Psoas muscle (tissue), 8 donors: ENCODE measurements at places on chromosomes 11 and 22.

DNA sequence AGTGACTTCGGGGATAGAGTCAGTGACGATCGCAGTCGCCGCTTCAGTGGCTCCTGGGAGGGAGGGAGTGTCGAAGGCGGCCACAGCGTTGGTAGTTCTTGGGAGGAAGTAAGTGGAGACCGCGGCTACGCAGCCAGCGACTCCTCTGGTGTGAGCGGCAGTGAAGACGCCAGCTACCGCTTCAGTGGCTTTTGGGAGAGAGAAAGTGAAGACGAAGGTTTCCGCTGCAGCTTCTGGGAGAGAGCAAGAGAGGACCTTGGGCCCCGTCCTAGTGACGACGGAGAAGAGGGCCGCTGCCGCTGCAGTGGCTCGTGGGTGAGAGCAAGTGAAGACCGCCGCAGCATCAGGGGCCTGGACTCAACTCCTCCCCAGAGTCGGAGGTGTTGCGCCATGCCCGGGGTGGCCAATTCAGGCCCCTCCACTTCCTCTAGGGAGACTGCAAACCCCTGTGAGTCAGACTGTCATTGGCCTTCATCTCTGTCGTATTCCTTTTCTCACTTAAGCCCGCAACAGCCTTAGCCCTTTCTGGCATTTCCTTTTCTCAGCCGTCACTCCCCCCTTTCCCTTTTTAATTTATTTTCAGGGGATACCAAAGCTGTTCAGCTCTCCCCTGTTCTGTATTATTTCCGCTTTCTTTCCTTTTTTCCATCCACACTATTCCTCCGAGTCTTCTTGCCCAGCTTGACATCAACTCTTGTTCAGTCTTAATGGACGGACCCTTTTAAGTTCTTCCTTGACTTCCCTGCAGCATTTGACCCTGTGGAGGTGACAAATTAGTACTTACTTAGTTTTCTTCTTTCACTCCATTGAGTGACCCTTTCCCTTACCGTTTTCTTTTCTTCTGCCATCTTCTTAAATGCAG, 1.0 kb downstream of the ANKRD42 start:
- H3K4me1 ChIP-seq: peaks cover 22% of the 10 kb centered on the region
- H3K27ac ChIP-seq: peak overlapping the region; percentile 88
- peaks cover 3% of the 10 kb centered on the region for H3K36me3 ChIP-seq
- peak overlapping the region; percentile 86 for H3K4me3 ChIP-seq
- H3K27me3 ChIP-seq: no peaks in the 10 kb centered on the region

DNA sequence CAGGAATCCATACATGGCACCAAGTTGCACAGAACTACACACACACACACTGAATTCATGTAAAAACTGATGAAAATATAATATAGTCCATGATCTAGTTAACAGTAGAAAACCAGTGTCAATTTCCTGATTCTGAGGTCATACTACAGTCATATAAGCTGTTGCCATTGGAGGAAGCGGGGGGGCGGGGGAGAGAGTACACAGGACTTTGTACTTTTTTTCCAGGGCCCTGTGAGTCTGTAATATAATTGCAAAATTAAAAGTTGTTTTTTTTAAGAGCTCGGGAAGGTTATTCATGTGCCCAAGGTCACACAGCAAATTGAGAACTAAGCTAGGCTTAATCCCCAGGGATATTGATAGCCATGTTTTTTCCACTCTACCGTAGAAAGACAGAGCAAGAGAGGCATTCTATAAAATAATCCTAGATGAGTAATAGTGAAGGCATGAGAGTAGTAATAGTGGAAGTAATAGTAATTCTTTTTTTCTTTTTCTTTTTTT, 312.3 kb downstream of the MN1 start:
- DNase-seq: no peak
- no peak overlapping the region for H3K4me3 ChIP-seq
- H3K36me3 ChIP-seq: no peaks in the 10 kb centered on the region
- peaks cover 11% of the 10 kb centered on the region for H3K4me1 ChIP-seq
- no peaks in the 10 kb centered on the region for H3K27me3 ChIP-seq

- no peaks in the 10 kb centered on the region for H3K36me3 ChIP-seq
- no peak for DNase-seq
- no peak overlapping the region for H3K4me3 ChIP-seq
These were observed 44.5 kb downstream of the SYN3 start for GRCh38 chr22:33013531-33014162.

DNA sequence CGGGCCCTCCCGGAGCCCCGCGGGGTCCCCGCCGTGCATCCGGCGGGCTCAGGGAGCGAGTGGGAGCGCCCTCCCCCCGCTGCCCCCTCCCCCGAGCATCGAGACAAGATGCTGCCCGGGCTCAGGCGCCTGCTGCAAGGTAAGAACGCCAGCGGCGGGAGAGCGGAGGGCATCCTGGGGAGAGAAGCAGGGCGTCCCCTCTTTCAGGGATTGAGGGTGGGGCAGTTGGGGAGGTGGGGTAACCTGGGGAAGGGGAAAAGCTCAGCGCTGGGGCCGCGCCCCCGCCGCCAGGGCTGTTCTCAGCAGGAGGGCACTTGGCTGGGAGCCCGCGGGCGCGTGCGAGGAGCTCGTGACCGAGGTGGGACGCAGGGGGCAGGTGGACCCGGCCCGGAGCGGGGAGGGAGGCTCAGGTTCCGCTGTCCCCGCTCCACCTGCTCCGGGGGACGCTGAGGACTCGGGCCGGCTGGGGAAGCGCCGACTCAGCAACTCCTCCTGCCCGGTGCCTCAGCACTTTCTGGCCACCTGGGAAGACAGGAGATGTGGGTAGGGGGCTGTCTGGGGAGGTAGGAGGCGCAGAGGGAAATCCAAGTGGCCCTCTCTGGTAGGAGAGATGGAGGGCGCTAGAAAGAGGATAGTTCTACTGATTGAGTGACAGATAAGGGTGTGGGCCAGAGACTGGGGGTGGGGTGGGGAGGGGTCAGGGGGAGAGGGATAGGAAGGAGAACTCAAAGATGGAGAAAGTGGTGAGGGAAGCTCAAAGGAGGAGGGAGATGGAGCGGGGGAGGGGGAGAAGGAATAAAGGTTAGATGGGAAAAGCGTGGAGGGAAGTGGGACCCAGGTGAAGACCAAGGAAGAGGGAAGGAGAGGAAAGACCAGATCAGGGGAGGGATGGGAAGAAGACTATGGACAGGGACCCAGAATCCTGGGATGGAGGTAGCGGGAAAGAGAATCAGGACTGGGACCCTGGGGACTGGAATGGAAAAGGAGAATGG, 726 bp downstream of the RTN4RL2 start:
- no peak overlapping the region for H3K27ac ChIP-seq
- peak overlapping the region; percentile 60 for H3K4me3 ChIP-seq
- peaks cover 23% of the 10 kb centered on the region for H3K27me3 ChIP-seq
- H3K4me1 ChIP-seq: peaks cover 19% of the 10 kb centered on the region
- DNase-seq: no peak

GRCh38 chr11:43072096-43072495, 239.7 kb upstream of the API5 start:
- no peaks in the 10 kb centered on the region for H3K4me1 ChIP-seq
- no peak overlapping the region for H3K27ac ChIP-seq
- no peaks in the 10 kb centered on the region for H3K27me3 ChIP-seq
- DNase-seq: no peak
- H3K4me3 ChIP-seq: no peak overlapping the region
- H3K36me3 ChIP-seq: no peaks in the 10 kb centered on the region

DNA sequence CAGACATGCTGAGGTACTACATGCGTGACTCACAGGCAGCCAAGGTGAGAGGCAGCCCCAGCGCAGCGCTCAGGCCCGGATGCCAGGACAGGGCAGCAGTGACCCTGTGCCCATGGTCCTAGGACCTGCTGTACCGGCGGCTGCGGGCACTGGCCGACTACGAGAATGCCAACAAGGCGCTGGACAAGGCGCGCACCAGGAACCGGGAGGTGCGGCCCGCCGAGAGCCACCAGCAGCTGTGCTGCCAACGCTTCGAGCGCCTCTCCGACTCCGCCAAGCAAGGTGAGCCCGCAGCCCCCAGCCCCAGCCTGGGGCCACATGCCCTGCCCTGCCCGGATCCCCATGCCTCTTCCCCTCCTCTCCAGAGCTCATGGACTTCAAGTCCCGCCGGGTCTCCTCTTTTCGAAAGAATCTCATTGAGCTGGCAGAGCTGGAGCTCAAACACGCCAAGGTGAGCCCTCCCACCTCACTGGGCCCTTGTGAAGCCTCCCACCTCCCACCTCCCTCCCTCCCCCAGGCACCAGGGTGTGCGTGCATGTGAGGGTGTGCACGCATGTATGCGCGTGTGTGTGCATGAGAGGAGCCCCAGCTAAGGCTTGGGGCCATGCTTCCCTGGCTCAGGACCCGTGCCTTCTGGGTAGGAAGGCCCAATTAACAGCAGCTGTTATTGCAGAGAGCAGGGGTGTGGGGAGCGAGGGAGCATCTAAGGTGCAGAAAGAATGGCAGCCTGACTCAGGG, 5.3 kb downstream of the CFL1 start:
- H3K4me3 ChIP-seq: no peak overlapping the region
- H3K36me3 ChIP-seq: peaks cover 56% of the 10 kb centered on the region
- no peak for DNase-seq
- H3K27me3 ChIP-seq: no peaks in the 10 kb centered on the region

GRCh38 chr11:100930185-100930778, 199.3 kb downstream of the PGR start:
- H3K4me3 ChIP-seq: no peak overlapping the region
- no peak overlapping the region for H3K27ac ChIP-seq
- no peak for DNase-seq
- H3K36me3 ChIP-seq: no peaks in the 10 kb centered on the region

- no peaks in the 10 kb centered on the region for H3K36me3 ChIP-seq
- no peak overlapping the region for H3K27ac ChIP-seq
- H3K4me3 ChIP-seq: no peak overlapping the region
- H3K4me1 ChIP-seq: no peaks in the 10 kb centered on the region
- DNase-seq: no peak
These were observed 9.4 kb downstream of the DRD2 start for GRCh38 chr11:113465786-113466185.

DNA sequence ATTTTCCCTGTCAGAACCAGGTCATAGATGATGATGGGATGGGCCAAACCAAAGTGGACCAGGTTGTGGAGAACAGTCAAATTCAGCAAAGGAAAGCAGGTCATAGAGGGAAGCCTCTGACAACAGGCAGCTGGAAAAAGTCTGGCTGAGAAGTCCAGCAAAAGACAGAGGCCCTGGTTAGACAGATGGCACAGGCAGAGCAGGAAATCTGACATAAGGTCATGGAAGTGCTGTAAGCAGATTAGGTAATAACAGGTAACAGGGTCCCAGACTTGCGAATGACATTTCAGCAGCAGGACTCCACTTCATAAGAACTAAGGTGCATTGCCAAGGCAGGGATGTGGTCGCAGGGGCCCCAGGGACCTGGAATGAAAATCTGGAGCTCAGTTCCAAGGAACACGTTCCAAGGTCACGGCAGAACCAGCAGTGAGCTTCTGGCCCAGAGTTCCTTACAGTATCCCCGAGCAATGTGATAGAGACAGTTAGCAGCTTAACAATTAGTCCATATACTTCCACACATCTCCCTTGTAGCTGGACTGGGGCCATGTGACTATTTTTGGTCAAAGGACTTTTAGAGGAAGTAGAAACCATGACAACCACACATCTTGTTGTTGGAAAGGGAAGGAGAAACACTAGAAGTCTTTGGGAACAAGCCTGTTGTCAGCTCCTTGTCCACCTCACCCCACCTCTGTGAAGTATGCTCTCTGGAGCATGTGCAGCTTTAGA, 75.4 kb downstream of the ME3 start:
- no peaks in the 10 kb centered on the region for H3K36me3 ChIP-seq
- H3K27ac ChIP-seq: no peak overlapping the region
- no peak for DNase-seq
- no peak overlapping the region for H3K4me3 ChIP-seq
- H3K4me1 ChIP-seq: peaks cover 23% of the 10 kb centered on the region

GRCh38 chr22:47337161-47337621, 574.7 kb downstream of the TBC1D22A start:
- DNase-seq: no peak
- H3K36me3 ChIP-seq: no peaks in the 10 kb centered on the region
- no peaks in the 10 kb centered on the region for H3K27me3 ChIP-seq

- H3K4me3 ChIP-seq: no peak overlapping the region
- no peak for DNase-seq
These were observed 226.4 kb upstream of the KIRREL3 start for GRCh38 chr11:127226949-127227348.

GRCh38 chr11:121706884-121707420, 254.2 kb upstream of the SORL1-AS1 start:
- H3K27ac ChIP-seq: no peak overlapping the region
- H3K36me3 ChIP-seq: no peaks in the 10 kb centered on the region
- H3K4me3 ChIP-seq: no peak overlapping the region
- no peaks in the 10 kb centered on the region for H3K4me1 ChIP-seq
- DNase-seq: no peak

DNA sequence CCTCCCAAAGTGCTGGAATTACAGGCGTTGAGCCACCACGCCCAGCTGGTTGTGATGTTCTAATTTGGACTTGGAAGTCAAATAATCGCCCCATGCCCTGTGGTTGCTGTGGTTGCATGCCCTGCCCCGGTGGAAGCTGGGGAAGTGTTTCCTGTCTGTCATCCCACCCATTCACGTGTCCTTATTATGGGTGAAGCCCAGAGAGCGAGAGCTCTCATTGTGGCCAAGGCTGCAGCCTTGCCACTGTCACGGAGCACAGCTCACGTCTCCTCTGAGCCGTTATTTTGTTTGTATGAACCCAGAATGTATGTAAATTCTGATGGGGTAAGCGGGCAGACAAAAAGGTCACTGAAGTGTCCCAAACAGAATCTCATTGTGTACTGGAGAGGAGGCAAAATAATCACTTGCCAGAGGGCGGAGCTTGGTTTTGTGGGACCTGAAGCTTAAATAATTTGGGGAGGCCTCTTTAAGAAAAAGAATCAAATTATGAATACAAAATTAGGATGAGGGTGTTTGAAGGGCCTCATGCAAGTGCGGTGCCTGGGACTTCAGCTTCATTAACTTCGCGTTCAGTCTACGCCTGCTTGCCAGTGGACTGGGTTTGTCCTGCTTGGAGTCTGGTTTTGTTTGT, 25.8 kb upstream of the TREH start:
- H3K36me3 ChIP-seq: no peaks in the 10 kb centered on the region
- no peaks in the 10 kb centered on the region for H3K27me3 ChIP-seq
- no peaks in the 10 kb centered on the region for H3K4me1 ChIP-seq
- DNase-seq: peak; percentile 21
- no peak overlapping the region for H3K4me3 ChIP-seq
- no peak overlapping the region for H3K27ac ChIP-seq

DNA sequence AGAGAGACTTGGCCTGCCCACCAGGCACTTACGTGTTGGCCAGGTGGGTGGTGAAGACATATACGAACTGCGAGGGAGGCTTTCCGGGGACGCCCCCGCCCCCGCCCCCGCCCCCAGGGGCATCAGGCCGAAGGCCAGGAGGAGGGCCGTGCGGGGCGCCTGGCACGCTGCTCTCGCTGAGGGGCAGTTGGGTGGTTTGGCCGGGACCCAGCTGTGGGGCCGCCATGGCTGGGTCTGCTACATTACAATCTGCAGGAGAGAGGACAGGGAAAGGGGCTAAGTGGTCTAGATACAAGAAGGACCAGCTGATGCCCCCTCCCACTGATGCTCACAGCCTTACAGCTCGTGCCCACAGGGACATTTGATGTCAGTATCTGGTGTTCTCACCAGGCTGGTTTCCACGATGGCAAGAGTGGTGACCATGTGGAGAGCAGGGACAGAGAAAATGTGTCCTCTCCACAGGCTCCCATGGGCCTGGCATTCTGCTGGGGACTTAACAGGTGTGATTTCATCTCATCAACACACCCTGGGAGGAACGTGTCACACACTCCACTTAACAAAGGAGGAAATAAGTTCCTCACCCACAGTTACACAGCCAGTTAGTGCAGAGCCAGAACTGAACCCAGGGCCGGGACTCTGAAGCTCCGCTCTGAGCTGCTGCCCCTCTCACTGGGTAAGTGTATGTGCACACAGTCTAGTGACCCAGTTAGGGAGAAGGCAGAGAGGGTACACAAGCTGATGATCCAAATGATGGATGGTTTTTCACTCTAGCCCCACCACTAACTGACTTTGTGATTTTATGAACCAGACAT, 19.7 kb downstream of the CXCR5 start:
- H3K27me3 ChIP-seq: no peaks in the 10 kb centered on the region
- no peak for DNase-seq
- H3K4me1 ChIP-seq: peaks cover 18% of the 10 kb centered on the region
- no peaks in the 10 kb centered on the region for H3K36me3 ChIP-seq
- H3K27ac ChIP-seq: no peak overlapping the region
- H3K4me3 ChIP-seq: no peak overlapping the region
